ENCODE measurements at places on chromosomes 12 and 14.
A peak's percentile ranks its signal among the peaks of the same experiment; 100 is the strongest.

- DNase-seq, result peak; percentile 56
Measured at GRCh38 chr14:37251775-37252174, 54.0 kb downstream of the MIPOL1 start.

- no peak for DNase-seq
Measured at GRCh38 chr12:47947341-47947740, 16.1 kb upstream of the TMEM106C start.

GRCh38 chr12:109540526-109541412 is 32.5 kb downstream of the MMAB start:
- DNase-seq, result no peak

- DNase-seq, result no peak
Measured at GRCh38 chr12:56670836-56671235, 17.2 kb downstream of the PTGES3 start.

DNA sequence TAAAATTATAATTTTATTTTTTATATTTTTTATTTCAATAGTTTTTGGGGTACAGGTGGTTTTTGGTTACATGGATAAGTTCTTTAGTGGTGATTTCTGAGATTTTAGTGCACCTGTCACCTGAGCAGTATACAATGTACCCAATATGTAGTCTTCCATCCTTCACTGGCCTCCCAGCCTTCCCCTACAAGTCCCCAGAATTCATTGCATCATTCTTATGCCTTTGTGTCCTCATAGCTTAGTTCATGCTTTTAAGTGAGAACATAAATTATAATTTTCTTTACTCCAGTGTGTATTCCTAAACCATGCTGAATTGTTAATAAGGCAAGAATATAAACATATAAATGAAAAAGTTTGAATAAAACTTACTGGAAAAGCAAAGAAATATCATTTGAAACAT is 19.1 kb upstream of the NFKBIA start:
- no peak for DNase-seq

DNA sequence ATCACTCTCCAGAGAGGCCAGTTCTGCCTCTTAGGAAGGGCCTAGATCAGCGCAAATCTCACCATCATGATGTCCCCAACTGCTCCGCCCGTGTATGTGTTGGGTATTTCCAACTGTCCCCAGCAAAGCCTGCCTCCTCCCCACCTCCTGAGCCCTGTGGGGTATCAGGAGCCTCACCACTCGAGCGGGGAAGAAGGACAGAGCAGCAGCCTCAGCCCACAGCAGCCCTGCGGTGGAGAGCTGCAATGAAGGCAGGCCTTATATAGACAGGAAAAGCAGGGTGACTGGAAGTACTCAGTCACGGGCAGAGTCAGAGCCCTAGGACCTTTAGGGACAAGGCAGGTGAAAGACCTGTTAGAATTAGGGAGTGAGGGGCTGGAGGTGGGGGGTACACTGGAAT is 358.2 kb downstream of the CACNA1C start:
- DNase-seq, result no peak

DNA sequence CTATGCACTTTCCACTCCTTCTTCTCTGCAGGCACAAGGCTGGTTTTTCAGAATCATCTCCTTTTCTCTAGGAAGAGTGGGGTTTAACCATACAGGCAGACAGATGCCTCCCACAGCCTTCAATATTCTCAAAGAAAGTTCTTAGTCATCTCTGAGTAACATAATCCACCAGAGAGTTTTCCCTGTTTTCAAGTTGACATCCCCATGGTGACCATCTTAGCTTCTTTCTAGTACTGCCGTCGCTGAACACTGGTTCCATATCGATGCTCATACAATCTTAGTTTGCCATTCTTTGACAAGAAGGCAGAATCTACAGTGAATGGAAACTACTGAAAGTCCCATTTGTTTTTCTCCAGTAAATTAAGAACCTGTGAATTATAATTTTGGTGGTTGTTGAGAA is 28.6 kb downstream of the TPH2 start:
- no peak for DNase-seq

GRCh38 chr14:101083564-101084435 is 180.3 kb upstream of the RTL1 start:
- DNase-seq, result peak; percentile 52

GRCh38 chr12:87667378-87667777 is 361.8 kb downstream of the C12orf50 start:
- DNase-seq, result peak; percentile 32

GRCh38 chr14:101582294-101582693 is 21.0 kb downstream of the DIO3 start:
- DNase-seq, result no peak

- no peak for DNase-seq
Measured at GRCh38 chr12:87599459-87599858, 429.7 kb downstream of the C12orf50 start.

DNA sequence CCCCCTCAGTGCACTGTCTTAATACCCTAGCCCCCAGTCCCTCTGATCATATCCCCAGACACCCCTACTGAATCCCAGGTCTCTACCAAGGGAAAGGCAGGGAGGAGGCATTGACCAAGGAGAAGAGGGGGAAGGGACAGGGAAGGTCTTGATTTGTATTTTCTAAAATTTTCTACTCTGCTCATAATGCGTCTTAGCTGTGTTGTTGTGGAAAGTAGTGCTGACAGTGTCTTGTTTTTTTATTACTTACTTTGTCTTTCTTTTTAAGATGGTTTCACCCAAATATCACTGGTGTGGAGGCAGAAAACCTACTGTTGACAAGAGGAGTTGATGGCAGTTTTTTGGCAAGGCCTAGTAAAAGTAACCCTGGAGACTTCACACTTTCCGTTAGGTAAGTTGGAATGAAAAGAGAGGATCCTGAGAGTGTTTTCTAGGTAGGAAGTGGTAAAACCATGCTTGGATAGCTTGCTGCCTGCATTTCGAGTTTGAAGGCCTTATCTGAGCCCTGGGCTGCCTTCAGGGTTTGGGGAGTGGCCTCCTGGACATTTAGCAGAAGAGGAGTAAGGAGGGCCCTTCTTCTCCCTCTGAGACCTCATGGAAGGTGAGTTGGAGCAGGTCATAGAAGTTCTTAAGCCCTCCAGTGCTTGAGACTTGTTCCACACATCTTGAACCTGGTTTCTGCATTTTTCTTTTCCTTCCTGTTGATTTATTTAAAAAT is 27.4 kb downstream of the PTPN11 start:
- DNase-seq, result no peak

GRCh38 chr14:96804895-96805294 is 7.7 kb downstream of the VRK1 start:
- DNase-seq, result no peak

DNA sequence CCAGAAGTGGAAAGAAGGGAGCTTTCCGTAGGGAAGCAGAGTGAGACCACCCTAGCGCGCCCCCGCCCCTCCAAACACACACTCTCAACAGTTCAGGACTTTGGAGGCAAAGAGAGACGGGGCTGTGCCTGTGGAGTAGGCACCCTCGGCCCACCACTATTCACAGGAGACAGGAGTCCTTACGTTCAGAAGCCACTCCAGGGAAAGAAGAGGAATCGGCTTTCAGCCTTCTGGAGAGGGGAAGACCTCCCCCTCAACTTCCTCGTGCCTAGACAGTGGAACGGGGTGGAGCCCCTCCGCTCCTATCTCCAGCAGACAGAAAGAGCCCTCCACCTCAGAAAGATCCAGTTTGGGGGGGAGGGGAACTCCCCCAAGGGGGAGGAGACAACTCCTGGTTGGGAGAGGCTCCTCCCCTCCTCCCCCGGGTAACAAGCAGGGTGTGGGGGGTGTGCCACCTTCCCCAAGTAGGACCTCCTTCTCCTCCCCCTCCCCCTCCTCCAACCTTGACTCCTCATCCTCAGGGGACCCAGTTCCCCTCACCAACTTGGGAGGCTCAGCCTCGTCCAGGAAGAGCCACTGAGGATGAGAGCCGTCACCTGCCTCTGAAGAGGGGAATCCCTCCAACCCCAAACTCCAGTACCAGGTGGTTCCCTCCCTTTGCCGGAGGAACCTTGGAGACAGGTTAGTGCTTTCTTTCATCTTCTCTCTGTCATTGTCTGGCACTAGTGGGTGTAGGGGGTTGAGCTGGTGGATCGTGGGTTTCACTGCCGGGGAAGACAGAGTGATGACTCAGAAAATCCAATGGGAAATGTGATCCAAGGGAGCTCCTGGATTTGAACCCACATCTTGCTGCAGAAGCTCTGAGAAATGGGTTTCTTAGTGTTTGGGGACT is 883 bp downstream of the FOXJ2 start:
- DNase-seq, result peak; percentile 72

- peak; percentile 73 for DNase-seq
Measured at GRCh38 chr14:35808076-35808637, 938 bp downstream of the RALGAPA1 start.

DNA sequence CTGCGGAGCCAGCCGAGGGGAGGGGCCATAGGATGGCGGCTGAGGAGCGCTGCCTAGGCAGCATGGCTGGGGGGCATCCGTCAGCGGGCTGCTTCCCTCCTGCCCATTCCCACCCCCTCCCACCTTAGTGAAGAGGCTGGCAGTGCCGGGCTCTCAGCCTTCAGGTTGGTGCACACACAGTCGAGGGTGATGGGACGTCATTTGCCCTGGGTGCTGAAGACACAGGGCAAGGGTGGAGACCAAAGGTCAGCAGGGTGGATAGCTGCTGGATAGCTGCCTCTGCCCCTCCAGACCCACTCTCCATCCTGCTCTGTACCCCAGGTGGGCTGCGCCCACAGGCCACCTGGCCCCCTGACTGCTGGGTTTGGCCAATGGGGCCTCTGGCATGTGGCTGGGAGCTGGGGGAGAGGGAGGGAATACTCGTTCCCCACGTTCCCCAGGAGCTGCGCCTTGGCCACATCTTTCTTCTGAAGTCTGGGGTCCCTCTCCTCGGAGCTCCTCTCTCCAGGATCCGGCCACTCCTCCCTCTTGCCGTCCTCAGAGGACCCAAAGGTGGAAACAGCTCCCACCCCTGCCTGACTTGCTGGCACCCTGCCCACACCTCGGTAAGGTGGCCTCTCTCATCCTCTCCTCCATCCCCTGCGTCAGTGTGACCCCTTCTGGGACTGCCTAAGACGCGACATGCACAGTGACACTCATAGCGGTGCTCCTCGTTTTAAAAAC is 11.2 kb upstream of the CDC42BPB start:
- peak; percentile 16 for DNase-seq

DNA sequence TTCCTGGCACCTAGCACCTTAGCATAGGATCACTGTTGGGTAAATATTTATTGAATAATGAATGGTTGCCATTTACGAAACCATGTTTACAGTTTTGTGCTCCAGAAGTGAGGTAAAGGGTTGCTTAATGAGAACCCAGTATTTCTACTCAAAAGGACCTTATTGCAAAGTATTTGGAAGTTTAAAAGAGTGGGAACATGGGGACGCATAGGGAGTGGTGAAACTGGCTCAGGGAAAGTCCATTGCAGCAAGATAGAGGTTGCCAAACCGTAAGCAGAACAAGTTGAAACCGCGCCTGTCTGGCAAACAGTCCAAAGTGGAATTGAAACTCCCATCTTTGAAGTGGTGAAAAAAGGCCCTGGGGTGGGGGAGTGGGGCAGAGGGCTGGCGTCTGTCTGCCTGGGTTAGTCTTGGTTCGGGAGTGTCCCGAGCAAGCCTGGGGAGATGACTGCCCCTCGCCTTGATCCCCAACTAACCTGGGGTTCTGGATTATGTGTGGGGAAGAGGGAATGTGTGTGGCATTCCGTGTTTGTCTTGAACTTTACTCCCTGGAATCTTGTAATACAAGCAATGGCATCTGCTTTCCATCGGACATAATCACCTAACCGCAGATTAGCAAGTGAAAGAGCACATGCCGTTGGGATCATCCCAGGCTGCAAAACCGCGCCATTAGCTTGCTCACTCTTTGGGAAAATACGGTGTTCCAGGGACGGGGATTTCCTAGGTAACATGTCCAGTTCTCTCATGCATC is 7.2 kb downstream of the ALDH2 start:
- DNase-seq, result no peak

GRCh38 chr14:91261115-91261514 is 16.6 kb upstream of the GPR68 start:
- DNase-seq, result no peak

- DNase-seq, result no peak
Measured at GRCh38 chr12:27553941-27554340, 29.9 kb downstream of the PPFIBP1 start.

- no peak for DNase-seq
Measured at GRCh38 chr12:75944905-75945432, 86.6 kb downstream of the PHLDA1 start.

DNA sequence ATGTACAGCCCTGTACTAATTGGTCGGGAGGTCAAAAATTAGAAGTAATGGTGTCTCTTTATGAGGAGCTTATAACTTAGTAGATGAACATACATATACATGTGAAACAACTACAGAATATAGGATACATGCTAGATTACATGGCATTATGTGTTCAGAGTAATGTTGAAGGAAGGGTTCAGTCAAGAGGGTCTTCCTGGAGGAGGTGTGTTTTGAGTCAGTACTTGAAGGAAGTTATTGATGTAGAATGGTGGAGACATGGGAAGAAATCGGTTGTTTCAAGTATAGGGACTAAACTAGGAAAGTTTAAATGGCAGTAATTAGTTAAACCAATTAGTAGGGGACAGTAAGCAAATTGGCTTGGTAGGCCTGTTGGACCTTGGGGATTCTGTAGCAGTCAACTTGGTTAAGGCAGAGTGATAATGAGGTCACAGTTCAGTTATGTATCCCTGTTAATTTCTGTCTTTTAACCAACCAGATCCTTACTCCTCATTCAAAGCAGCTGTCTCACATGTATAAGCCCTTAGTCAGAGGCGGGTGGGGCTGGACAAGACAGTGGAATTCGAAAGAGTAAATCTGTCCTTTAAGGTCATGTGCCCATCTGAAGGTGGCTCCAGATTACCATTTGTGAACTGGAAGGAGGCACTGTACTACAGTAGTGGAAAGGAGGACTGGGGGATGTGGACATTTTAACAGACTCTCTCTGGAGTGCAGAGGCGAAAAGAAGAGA is 3.5 kb upstream of the ANKRD52 start:
- no peak for DNase-seq

GRCh38 chr12:30610718-30611117 is 85.0 kb downstream of the IPO8 start:
- no peak for DNase-seq

GRCh38 chr12:82959821-82960220 is 273.1 kb downstream of the TMTC2 start:
- peak; percentile 30 for DNase-seq

GRCh38 chr12:132094269-132094891 is 49.7 kb downstream of the DDX51 start:
- no peak for DNase-seq

- peak; percentile 17 for DNase-seq
Measured at GRCh38 chr12:86712425-86712843, 456.2 kb upstream of the MGAT4C start.

- DNase-seq, result no peak
Measured at GRCh38 chr12:121443911-121444841, 44.3 kb downstream of the RNF34 start.

- peak; percentile 63 for DNase-seq
Measured at GRCh38 chr12:67413577-67413976, 144.4 kb downstream of the CAND1 start.

- DNase-seq, result no peak
Measured at GRCh38 chr14:23080474-23080873, 14.5 kb downstream of the ACIN1 start.
